ENCODE measurements at places on chromosomes 13 and 19.
A peak's percentile ranks its signal among the peaks of the same experiment; 100 is the strongest.

DNA sequence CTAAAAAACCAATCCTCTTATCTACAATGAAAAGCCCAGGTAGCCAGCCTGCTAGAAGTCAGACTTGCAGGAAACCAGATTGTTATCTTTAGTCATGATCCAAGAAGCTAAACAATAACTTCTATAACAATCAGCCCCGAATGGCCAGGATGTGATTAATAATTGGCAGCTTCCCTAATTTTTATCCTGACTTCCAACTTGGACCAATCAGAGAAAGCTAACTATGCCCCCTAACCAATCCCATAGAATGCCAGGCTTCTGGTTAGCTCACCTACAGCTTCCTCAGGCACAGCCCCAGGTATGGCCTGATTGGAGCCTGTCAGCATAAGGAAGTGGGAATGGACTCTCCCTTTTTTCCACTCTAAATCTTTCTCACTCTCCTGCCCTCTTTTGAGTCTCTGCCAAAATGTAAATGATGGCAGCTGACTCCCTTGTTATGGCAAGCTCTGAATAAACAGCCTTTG lies 394.9 kb downstream of the DLEU7 start:
- DNase-seq, result no peak
- H3K27me3 ChIP-seq, result no peaks in the 10 kb centered on the region
- H3K36me3 ChIP-seq, result no peaks in the 10 kb centered on the region
- no peak overlapping the region for H3K4me3 ChIP-seq

GRCh38 chr13:37531049-37531448 lies 67.5 kb downstream of the POSTN start:
- H3K36me3 ChIP-seq, result no peaks in the 10 kb centered on the region
- H3K27me3 ChIP-seq, result no peaks in the 10 kb centered on the region
- no peak for DNase-seq
- no peak overlapping the region for H3K4me3 ChIP-seq
- no peak overlapping the region for H3K27ac ChIP-seq

DNA sequence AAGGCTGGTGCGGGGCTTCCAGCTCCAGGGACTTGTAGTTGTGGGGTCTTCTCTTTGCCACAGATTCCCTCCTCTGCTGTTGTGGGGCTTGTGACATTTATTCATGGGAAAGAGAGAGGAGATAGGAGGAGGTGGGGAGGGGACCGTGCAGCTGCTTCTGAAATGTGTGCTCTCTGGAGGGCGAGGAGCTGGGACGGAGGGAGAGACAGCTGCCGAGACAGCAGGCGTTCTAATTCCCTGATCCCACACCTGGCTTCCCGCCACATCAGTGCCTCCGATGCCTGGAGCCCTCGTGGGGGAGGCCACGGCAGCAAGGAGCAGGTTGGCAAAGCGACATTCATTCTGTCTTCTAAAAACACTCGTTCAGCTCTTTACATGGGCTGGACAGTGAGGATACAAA lies 164.4 kb downstream of the USP12 start:
- DNase-seq, result no peak
- no peaks in the 10 kb centered on the region for H3K36me3 ChIP-seq
- peak overlapping the region; percentile 56 for H3K4me3 ChIP-seq
- no peaks in the 10 kb centered on the region for H3K27me3 ChIP-seq
- H3K27ac ChIP-seq, result no peak overlapping the region
- H3K4me1 ChIP-seq, result peaks cover 3% of the 10 kb centered on the region

DNA sequence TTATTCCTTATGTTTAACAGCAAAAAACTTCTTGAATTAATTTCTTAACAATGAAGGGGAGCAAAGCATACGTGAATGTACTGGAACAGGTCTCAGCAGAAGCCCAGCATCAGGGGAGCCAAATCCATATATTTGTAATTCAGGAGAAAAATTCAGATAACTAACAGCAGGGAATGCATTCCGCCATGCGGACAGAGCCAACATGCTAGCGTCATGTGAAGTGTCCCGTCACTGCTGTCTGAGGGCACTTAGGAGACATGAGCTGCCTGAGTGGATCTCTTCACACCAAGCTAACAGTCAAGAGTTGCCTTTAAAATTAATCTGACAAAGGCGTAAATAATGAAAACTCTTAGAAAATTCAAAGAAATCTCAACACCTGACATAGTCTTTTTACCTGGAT lies 6.4 kb downstream of the AMER2 start:
- H3K4me3 ChIP-seq, result no peak overlapping the region
- no peaks in the 10 kb centered on the region for H3K4me1 ChIP-seq
- H3K27ac ChIP-seq, result no peak overlapping the region

DNA sequence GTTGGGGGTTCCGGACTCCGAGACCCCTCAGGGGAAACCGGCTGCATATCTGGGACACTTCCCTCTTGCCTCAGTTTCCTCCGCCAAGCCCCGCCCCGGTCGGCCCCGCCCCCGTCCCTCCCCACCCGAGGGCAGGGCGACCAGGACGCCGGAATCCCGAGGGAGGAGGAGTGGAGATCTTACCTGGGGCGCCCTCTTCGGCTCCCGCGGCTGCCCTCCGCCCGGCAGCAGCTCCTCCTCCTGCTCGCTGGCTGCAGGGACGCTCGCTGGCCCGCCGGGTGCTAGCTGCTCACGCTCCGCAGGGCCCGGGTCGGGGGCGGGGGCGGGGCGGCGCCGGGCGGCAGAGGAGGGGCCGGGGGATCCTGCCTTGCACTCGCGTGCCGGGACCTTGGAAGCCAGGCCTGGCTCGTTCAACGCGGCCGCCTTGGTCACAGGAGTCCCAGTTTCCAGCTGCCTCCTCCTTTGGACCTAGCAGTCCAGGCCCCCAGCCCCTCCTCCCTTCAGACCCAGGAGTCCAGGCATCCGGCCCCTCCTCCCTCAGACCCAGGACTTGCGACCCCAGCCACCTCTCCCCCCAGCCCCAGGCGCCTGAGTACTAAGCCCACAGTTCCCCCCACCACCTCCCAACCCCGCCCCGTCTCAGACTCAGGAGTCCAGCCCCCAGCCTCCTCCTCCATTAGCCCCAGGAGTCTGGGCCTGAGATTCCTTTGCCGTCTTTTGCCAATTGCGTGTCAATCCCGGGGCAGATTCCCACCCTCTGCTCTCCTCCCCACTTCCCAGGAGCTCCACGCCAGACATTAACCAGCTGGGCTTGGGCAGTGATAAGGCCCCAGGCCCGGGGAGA lies at the start of gene NTF4:
Gene NTF4 (minus strand): TSS at position 51 of the 844 bp plus-strand sequence. CDS start 2,821 bp downstream, outside the sequence.
- DNase-seq, result no peak
- no peaks in the 10 kb centered on the region for H3K27me3 ChIP-seq
- no peak within 1 kb of the TSS for H3K27ac ChIP-seq
- peak within 1 kb of the TSS; percentile 30 for H3K4me3 ChIP-seq
- no peaks in the 10 kb centered on the region for H3K4me1 ChIP-seq

GRCh38 chr19:46428239-46429135 lies at the start of gene PNMA8C:
Gene PNMA8C, minus strand, starts transcription at chr19:46428936. Its CDS starts 577 bp downstream, at chr19:46428359.
- peak; percentile 74 for DNase-seq
- no peaks in the 10 kb centered on the region for H3K27me3 ChIP-seq
- H3K36me3 ChIP-seq, result no peaks in the 10 kb centered on the region
- H3K4me1 ChIP-seq, result no peaks in the 10 kb centered on the region
- H3K27ac ChIP-seq, result no peak within 1 kb of the TSS

- no peak overlapping the region for H3K27ac ChIP-seq
- no peaks in the 10 kb centered on the region for H3K4me1 ChIP-seq
- H3K4me3 ChIP-seq, result no peak overlapping the region
Measured at GRCh38 chr19:17855280-17856152, 4.2 kb upstream of the RPL18A start.

DNA sequence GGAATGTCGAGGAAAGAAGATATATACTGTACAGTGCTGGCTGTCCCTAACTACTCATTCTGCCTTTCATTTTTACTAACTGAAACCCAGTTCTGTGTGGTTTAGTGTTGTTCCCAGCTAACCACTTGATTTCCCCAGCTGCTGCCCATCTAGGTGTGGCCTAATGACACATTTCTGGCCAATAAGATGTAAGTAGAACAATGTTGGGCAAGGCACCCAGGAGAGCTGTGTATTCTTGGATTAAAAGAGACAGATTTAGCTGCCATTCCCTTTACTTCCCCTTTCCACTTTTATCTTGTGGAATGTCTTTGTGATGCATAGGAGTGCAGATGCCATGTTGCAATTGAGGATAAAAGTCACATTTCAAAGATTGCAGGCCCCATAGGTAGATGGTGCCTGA lies 28.3 kb upstream of the PCDH9 start:
- H3K27me3 ChIP-seq, result no peaks in the 10 kb centered on the region
- no peaks in the 10 kb centered on the region for H3K4me1 ChIP-seq
- no peaks in the 10 kb centered on the region for H3K36me3 ChIP-seq
- no peak overlapping the region for H3K4me3 ChIP-seq
- no peak overlapping the region for H3K27ac ChIP-seq

- H3K4me1 ChIP-seq, result no peaks in the 10 kb centered on the region
- H3K36me3 ChIP-seq, result no peaks in the 10 kb centered on the region
- H3K27me3 ChIP-seq, result no peaks in the 10 kb centered on the region
- no peak overlapping the region for H3K27ac ChIP-seq
- no peak for DNase-seq
Measured at GRCh38 chr19:966485-967088, 17.6 kb upstream of the WDR18 start.

DNA sequence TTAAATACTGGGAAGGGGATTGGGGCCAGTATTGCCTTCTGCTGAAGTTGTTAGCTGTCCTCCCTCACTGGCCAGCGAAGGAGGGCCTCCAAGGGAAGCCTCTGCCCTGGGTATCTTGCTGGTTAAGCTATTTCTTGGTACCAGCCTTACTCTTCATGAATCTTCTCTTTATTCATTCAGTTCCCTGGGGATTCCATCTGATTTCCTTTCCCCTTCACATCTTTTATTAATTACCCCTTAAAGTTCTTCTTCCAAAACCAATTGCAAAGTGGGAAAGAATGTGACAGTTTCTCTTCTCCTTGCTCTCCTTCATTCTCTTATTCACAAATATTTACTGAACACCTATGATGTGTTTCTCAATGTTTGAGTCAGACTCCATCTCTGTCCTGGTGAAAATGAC lies 36.7 kb upstream of the STK24 start:
- no peaks in the 10 kb centered on the region for H3K36me3 ChIP-seq
- no peak overlapping the region for H3K27ac ChIP-seq
- no peak for DNase-seq
- H3K4me3 ChIP-seq, result no peak overlapping the region
- no peaks in the 10 kb centered on the region for H3K27me3 ChIP-seq

GRCh38 chr19:4144666-4145249 lies 8.7 kb upstream of the CREB3L3 start:
- peak overlapping the region; percentile 30 for H3K4me3 ChIP-seq
- H3K36me3 ChIP-seq, result no peaks in the 10 kb centered on the region
- no peaks in the 10 kb centered on the region for H3K4me1 ChIP-seq
- H3K27me3 ChIP-seq, result no peaks in the 10 kb centered on the region
- peak; percentile 80 for DNase-seq
